Colonic mucosa (tissue), 4 donors: ENCODE measurements at places on chromosomes 11 and 22. TPM values are rescaled to one million over a fixed set of nuclear protein-coding genes. Genes with fewer than 3 reads are reported as not detected.

- no peaks in the 10 kb centered on the region for H3K4me1 ChIP-seq
- no peak overlapping the region for H3K27ac ChIP-seq
- DNase-seq = no peak
- no peaks in the 10 kb centered on the region for H3K36me3 ChIP-seq
These were observed 10.0 kb upstream of the BACE1-AS start for GRCh38 chr11:117281159-117281558.

DNA sequence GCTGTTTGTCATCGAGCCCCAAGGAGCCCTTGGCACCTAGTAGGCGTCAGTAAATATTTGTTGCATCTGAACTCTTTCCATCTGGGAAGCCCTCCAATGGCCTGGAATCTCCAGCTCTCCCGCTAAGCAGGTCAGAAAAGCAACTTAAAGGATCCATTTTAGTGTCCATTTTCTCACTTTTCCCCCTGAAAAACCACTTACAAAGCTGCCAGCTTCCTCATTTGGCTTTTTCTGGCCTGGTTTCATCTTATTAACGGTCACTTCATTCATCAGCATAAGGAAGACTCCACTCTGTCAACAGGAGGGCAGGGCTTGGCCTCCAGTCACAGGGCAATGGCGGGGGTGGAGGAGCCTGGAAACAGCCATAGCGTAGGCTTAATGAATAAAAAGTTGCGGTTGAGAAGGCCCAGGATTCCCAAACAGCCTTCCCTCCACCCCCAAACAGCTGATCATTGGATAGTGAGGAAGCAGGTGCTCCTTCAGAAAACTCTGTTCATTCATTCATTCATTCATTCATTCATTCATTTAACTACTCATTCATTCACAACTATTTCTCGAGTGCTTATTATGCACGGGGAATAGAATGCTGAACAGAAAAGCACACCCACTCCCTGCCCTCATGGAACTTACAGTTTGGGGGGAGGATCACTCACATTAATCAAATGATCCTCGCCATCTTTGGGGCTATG lies 104.5 kb upstream of the RCN1 start:
- H3K4me1 ChIP-seq = no peaks in the 10 kb centered on the region
- no peak overlapping the region for H3K4me3 ChIP-seq
- DNase-seq = no peak
- no peaks in the 10 kb centered on the region for H3K36me3 ChIP-seq
- no peak overlapping the region for H3K27ac ChIP-seq

- no peak overlapping the region for H3K4me3 ChIP-seq
- H3K27me3 ChIP-seq = no peaks in the 10 kb centered on the region
- H3K36me3 ChIP-seq = no peaks in the 10 kb centered on the region
- H3K27ac ChIP-seq = no peak overlapping the region
These were observed 197.6 kb upstream of the SYN3 start for GRCh38 chr22:33255791-33256190.

DNA sequence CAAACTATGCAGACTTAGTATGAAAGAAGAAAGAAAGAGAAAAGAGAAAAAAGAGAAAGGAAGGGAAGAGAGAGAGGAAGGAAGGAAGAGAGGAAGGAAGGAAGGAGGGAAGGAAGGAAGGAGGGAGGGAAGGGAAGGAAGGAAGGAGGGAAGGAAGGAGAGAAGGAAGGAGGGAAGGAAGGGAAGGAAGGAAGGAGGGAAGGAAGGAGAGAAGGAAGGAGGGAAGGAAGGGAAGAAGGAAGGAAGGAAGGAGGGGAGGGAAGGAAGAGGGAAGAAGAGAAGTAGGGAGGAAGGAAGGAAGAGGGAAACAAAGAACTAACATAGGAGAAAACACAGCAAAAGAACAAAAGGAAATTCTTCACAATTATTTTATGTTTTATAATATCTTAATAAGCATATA lies 502.1 kb downstream of the SOX6 start:
- DNase-seq = no peak
- no peak overlapping the region for H3K4me3 ChIP-seq
- no peaks in the 10 kb centered on the region for H3K4me1 ChIP-seq
- H3K27ac ChIP-seq = no peak overlapping the region

DNA sequence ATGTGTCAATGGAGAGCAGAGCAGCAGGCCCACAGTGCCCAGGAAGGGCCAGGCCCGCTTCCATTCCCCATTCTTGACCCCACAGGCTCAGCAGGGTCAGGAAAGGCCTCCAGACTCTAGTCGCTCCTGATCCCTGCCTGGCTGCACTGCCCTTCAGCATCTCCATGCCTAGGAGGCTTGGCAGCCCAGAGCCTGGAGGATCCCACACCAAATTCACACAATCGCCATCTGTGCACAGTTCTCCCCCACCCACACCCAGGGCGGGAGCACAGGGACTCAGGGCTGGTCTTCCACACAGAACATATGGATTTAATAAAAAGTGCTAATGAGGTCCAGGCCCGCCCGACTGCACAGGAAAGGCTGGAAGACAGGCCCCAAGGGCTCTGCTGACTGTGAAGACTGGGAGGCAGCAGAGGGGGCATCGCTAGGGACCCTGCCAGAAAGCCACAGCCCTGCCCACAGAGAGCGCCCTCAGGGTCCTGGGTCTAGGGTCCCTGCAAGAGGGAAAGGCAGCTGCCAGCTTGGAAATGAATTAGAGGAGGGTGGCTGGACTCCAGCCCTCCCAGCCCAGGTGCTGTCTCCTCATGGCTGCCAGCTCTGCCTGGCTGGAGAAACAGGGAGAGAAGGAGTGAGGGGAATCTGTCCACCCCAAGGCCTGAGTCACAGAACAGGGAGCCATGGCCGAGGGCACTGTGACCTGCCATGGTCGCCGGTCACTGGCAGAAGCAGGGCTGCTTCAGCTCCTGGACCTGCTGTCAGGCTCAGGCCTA lies 39.7 kb downstream of the DKK3 start:
- H3K27ac ChIP-seq = no peak overlapping the region
- no peaks in the 10 kb centered on the region for H3K36me3 ChIP-seq
- H3K27me3 ChIP-seq = no peaks in the 10 kb centered on the region
- no peak for DNase-seq
- H3K4me1 ChIP-seq = peaks cover 3% of the 10 kb centered on the region

DNA sequence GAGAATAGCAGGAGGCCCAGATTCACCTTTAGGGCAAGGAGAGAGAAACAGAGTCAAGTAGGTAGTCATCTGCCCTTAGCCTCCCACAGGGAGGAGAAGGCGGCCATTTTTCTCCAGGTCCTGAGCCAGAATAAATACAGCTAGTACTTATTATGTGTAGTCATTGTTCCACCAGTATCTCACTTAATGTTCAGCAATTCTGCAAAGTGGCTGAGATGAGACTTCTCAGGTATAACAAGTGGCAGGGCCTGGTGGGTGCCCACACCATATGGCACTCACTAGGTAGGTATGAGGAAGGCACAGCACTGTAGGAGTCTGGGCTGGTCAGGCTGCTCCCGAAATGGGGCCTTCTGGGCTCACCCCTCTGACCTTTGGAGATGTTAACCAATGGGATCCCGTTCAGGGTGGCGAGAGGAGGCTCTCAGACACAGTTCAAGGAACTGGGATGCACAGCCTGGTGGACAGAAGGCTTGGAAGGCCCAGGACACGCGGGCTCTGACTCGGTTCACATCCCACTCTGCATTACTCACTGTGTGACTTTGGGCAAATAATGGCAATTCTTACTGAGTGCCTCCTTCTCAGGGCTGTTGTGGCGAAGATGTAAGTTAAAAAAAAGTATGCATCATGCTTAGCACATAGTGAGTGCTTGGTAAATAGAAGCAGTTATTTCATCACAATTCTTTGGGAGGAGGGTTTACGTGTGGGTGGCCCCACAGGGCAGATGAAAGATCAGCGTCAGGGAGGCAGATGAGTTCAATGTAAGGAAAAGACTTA lies 25.1 kb downstream of the RTN4RL2 start:
- peaks cover 4% of the 10 kb centered on the region for H3K4me1 ChIP-seq
- peaks cover 11% of the 10 kb centered on the region for H3K27me3 ChIP-seq
- no peak overlapping the region for H3K27ac ChIP-seq
- H3K36me3 ChIP-seq = no peaks in the 10 kb centered on the region
- no peak for DNase-seq

DNA sequence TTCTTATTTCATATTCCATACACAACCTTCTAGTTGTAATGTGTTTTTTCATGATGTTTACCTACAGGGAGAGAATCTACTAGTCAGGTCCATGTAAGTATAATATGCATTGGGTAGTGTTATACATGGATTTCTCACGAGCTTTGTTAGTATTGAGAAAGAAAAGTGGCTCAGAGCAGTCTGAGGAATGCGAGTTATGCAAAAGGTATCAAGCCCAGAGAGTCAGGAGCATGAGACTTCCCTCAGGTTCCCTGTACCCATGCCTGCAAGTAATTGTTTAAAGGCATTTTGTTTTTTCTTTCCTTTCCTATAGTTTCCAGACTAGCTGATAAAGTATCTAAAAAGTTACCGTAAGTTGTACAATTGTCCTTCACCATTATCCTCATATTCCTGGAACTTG lies 66.1 kb downstream of the STK33 start:
- H3K4me1 ChIP-seq = no peaks in the 10 kb centered on the region
- no peak for DNase-seq
- H3K4me3 ChIP-seq = no peak overlapping the region
- no peaks in the 10 kb centered on the region for H3K27me3 ChIP-seq
- no peak overlapping the region for H3K27ac ChIP-seq

GRCh38 chr22:22929381-22930221 lies 42.0 kb downstream of the IGLL5 start:
- DNase-seq = no peak
- no peak overlapping the region for H3K27ac ChIP-seq
- no peaks in the 10 kb centered on the region for H3K4me1 ChIP-seq
- no peaks in the 10 kb centered on the region for H3K27me3 ChIP-seq

DNA sequence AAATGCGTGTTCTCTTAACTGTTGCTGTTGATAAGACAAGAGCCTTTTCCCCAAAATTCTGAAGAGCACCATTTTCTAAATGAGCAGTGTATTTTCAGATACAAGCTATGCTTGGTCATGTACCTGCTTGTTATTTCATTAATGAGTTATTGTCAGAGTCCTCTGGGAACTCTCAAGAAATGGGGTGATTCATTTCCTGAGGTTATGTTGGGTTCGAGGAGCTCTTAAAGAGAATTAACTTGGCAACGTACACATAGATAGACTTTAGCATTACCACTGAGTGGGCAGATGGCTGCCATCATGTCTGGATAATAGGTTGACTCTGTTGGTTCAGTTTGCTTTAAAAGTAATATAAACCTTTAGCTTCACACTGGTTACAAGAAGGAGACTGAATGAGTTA lies 87.9 kb upstream of the SORL1-AS1 start:
- H3K27me3 ChIP-seq = no peaks in the 10 kb centered on the region
- no peak for DNase-seq
- H3K36me3 ChIP-seq = no peaks in the 10 kb centered on the region
- no peak overlapping the region for H3K27ac ChIP-seq
- H3K4me3 ChIP-seq = no peak overlapping the region
- H3K4me1 ChIP-seq = no peaks in the 10 kb centered on the region

DNA sequence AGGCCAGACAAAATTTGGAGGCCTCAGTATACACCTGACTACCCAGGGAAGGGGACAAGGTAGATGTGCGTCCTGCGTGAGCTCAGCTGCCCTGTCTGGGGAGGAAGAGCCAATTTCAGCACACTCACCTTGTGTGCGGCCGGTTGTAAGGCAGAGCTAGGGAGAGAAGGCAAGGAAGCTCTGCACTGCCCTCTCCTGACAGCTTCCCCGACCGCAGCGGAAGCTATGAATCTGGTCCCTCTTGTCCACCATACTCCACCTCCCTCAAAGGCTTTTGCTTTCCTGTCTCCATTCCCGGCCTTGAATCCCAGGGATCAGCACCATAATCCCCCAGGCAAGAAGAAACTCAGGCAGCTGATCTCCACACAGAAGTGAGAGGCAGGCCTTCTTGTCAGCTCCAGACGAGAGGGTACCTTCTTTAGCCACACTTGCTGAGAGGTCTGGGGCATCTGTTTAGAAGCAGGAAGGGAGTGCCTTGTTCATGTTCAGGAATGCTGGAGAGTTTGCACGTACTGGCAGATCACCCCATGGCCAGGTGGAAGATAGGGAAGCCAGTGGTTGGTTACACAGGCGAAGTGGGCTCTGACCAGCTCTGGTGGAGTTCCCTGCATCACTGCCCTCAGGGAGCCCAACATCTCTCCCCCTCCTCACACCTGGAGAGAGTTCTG lies 62.5 kb downstream of the FEZ1 start:
- no peak for DNase-seq
- H3K27me3 ChIP-seq = no peaks in the 10 kb centered on the region
- no peak overlapping the region for H3K27ac ChIP-seq
- H3K36me3 ChIP-seq = no peaks in the 10 kb centered on the region
- H3K4me1 ChIP-seq = no peaks in the 10 kb centered on the region
- H3K4me3 ChIP-seq = no peak overlapping the region

GRCh38 chr22:31586137-31586920 lies 75.7 kb downstream of the PISD start:
- H3K27me3 ChIP-seq = no peaks in the 10 kb centered on the region
- no peaks in the 10 kb centered on the region for H3K4me1 ChIP-seq
- no peak overlapping the region for H3K4me3 ChIP-seq
- no peaks in the 10 kb centered on the region for H3K36me3 ChIP-seq
- H3K27ac ChIP-seq = no peak overlapping the region

DNA sequence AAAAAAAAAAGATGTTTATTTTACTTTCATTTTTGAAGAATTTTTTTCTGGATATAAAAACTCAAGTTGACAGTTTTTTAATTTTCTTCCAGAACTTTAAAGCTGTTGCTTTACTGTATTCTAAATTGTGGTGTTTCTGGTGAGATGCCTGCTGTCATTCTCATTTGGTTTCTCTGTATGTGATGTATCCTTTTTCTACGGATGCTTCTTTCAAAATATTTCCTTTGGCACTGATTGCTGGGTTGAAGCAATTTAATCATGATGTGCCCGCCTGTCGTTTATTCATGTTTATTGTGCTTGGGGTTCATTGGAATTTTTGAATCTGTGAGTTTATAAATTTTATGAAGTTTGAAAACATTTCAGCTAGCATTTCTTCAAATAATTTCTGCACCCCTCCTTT lies 29.4 kb upstream of the CTSD start:
- H3K4me3 ChIP-seq = no peak overlapping the region
- no peak overlapping the region for H3K27ac ChIP-seq
- H3K4me1 ChIP-seq = peaks cover 3% of the 10 kb centered on the region

- peak overlapping the region; percentile 91 for H3K4me3 ChIP-seq
- peaks cover 7% of the 10 kb centered on the region for H3K4me1 ChIP-seq
- DNase-seq = no peak
- peak overlapping the region; percentile 65 for H3K27ac ChIP-seq
- H3K27me3 ChIP-seq = no peaks in the 10 kb centered on the region
- H3K36me3 ChIP-seq = peaks cover 2% of the 10 kb centered on the region
These were observed 866 bp upstream of the SELENOO start for GRCh38 chr22:50199829-50200460.

GRCh38 chr11:65290448-65291165 lies 24.1 kb upstream of the CDC42EP2 start:
- H3K36me3 ChIP-seq = no peaks in the 10 kb centered on the region
- no peaks in the 10 kb centered on the region for H3K27me3 ChIP-seq
- H3K27ac ChIP-seq = peak overlapping the region; percentile 83
- no peak overlapping the region for H3K4me3 ChIP-seq

APOBEC3C gene
- 13.5 TPM for total RNA-seq

CD3G gene
- 2.0 TPM for total RNA-seq

HMOX1 gene
- total RNA-seq = 31.0 TPM

KRTAP5-2 gene
- total RNA-seq = not detected

SF3A1 gene
- total RNA-seq = 151 TPM

BTG4 gene
- not detected for total RNA-seq
